ENCODE measurements at places on chromosomes 6 and 20.

- no peak for DNase-seq
These were observed 1.0 kb upstream of the STMND1 start for GRCh38 chr6:17100806-17101205.

DNA sequence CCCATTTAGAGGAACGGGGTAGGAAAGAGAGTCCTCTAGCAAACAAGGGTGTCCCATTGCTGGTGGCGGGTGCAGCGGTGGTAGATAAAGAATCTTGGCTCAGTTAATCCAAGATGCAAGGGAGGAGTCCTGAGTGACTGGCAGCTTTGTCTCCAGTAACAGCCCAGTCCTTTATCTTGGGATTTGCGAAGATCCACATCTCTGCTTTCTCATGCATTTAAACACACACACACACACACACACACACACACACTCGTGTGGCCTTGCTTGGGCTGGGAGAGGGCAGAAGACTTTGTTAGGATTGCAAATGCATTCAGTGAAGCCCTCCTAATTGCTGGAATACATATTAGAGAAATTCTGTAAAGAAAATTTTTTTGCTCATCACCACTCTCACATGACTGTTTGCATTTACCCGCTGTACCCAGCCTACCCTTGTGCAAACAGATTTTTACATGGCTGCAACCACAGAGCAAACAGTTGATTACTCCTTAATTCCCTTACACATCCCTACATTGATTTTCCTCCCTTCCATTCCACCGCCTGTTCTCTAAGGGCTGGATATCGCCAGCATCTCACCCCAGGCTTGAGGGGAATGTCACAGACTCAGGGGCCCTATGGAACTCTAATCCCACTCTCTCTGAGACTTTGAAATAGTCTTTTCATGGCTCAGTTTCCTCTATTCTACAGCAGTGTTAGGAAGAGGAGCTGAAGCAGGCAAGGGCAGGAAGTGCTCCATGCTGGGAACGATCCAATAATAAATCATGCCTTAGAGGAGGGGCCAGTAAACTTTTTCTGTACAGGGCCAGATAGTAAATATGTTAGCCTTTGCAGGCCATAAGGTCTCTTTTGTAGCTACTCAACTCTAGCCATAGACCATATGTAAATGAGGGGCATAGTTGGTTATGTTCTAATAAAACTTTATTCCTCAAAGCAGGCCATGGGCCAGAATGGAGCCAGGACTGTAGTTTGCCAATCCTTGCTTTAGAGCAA, 3.5 kb downstream of the C6orf132 start:
- no peak for DNase-seq

DNA sequence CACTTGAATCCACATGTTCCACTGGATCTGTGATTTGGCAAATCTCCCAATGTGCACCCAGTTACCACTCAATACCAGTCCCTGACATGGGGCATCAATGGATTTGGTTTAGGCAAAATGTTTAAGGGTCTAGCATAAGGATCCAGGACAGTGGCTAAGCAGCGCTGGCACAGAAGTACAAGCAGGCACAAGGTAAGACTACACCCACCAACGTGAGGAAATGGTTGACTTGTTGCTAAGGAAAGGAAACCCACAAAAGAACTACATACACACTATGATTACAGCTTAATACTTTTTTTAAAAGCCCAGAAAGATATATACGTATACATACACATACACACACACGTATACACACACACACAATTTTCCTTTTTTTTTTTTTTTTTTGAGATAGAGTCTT, 79.0 kb downstream of the DNAAF9 start:
- DNase-seq: no peak

GRCh38 chr6:68975064-68975463, 340.0 kb downstream of the ADGRB3 start:
- peak; percentile 33 for DNase-seq

DNA sequence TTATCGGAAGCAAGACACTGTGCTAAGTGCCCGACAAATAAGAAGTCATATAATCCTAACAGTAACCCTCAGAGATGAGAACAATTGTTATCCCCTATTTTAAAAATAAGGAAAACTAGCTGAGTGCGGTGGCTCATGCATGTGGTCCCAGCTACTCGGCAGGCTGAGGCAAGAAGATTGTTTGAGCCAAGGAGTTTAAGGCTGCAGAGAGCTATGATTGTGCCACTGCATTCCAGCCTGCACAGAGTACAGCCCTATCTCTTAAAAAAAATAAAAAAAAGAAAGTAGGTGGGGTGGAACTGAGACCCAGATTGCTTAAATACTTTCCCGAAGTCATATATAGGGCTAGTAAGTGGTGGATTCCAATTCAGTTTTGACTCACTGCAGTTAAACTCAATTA, 84.7 kb downstream of the UST start:
- DNase-seq: no peak

- DNase-seq: no peak
These were observed 1.5 kb upstream of the FAM83D start for GRCh38 chr20:38924718-38925117.

DNA sequence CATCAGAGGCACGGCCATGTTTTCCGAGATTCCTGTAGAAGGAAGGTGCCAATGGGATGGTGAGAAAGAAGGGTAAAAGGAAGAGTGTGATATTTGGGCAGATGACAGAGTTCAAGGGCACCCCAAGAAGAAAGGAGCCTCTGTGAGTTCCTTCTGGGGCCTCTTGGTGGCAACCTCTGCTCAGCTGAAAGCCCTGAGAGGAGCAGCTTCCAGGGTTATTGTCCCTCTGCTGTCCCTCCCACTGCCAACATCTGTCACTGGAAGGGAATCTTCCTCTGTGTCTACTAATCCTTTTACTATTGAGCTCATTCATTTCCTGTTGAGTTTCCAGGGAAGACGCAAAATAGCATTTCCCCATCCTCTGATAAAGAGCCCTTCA, 40.0 kb upstream of the KCNK16 start:
- no peak for DNase-seq

DNA sequence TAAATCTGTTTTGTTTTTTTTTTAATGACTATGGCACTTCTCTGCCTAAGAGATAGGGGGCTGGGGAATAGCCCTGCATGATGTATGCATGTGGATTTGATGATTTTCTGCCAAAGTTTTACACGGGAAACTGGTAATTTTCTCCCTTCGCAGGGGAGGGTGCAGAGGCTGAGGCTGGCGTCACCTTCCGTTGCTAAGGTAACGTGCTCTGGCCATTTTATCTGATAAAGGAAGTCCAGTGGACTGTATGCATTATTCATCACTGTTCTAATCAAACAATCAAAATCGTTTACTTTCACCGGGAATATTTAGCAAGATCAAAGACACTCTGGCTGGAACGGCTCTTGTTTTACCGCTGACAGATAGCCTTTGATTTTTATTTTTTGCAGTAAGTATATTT, 789 bp downstream of the PHACTR1 start:
- no peak for DNase-seq

DNA sequence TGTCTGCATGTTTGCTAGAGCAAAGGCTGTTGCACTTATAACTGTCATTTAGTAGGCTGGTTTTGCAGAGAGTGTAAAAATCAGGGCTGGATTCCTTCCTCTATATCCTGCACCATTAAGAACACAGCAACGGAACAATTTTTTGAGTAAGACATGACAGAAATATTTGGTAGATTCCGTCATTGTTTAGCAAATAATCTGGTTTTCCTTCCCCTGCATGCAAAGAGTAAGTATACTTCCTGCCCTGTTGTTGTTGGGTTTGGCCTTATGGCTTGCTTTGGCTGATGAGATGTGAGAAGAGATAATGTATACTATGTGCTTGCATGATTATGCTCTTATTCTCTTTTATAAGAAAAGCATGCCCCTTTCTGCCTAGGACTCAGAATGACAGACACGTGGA, 23.8 kb downstream of the MANEA start:
- no peak for DNase-seq

DNA sequence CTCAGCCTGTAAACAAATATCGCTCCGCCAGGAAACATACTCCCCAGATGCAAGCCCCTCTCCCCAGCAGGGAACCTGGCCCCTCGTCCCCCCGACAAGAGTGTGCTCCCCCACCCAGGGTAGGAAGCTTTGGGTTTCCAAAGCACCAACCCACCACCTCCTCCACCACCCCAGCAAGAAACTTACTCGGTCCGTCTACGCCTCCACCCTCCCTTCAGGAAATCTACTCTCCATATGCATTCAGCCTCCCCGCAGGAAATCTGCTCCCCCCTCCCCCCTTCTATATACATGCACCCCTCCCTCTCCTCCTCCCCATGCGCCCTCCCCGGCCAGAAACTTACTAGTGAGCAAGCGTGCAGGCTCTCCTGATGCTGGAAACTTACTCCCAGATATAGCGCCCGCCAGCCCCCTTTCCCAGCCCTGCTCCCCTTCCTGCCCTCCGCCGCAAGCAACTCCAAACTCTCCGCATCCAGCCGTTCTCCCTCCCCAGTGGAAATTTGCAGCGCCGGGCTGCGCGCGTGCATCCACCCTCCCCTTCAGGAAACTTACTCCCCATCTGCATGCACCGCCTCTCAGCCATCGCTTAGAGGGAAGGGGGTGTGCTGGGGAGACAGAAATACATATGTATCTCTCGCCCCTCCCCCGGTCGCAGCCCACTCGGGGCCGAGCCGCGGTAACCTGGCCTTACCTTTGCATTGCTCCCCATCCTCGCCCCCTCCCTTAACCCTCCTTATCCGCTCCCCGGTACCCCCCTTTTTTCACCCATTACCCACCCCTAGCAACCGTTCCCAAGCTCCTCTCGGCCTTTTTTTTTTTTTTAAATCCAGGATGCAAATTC, at the start of gene TRERF1:
TRERF1 (minus strand) TSS at position 594 of the 838 bp plus-strand sequence. CDS start 182,336 bp downstream, outside the sequence.
- peak; percentile 91 for DNase-seq

DNA sequence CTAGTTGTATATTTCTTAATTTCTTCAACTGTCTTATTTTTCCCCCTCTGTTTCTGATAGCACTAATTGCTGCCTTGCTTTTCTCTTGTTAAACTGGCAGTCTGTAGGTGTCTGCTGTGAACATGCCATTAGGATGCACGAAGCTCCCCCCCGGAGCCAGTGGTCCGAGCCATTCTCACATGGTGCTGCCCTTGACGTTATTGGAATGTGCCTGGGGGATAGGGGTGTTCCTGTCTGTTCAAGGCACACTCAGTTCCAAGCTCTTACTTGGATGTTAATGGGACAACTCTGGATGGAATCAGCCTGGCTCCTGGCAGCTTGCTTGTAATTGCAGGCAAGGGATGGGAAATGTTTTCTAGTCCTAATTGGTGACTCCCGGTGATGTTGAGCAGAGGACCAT, 68.4 kb downstream of the RREB1 start:
- DNase-seq: no peak

DNA sequence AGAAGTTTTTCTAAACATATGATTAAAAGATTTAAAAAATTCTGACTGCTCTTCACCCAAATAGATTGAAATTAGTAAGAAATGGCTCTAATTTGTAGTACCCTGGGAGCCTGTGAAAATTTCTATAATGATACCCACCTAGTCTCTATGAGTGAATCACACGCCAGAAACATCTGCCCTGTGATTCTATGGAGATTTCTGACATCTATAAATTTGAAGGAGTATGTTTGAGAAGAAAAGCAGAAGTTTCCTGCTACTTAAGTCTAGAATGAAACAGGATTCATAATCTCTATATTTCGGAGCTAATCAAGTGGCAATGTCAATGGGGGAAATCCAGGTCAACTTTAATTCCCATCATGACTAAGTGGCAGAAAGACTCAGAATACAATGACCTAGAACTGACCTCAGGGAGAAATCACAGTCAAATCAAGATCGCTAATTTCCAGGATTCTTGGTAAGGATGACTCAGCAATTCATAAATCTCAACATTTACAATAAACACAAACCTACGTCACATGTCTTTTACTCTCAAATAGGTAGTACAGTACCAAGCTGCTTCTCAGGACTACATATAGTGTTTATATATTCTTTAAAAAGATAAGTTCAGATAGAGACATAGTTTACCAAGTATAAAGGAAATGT, 186.2 kb upstream of the TNFAIP3 start:
- DNase-seq: no peak

- no peak for DNase-seq
These were observed 2.4 kb downstream of the DYNLT1 start for GRCh38 chr6:158642097-158642601.

DNA sequence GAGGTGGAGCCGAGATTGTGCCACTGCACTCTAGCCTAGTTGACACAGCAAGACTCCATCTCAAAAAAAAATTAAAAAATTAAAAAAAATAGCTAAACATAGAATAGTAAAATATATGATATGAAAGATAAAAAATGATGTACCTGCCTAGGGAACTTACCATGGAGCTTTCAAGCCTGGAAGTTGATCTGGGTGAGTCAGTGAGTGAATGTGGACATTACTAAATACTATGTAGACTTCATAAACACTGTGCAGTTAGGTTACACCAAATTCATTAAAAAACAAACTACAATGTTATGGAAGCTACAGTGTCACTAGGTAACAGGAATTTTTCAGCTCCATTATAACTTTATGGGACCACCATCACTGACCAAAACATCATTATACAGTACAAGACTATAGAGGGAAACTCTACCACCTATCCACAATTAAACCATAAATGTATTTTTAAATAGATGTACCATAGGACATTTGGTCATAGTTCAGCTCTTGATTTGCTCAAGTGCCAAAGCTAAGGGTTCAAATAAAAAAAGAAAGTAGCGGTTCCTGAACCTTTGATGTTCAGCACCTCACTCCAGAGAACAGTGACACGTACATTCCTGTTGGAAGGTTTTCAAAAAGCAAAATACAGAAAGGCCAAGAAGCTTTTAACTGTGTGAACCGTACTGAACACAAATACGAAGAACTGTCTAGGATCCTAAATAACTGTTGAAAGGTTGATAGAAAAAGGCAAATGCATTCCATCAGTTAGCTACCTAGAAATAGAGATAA, 52.4 kb upstream of the SPDEF start:
- DNase-seq: no peak

DNA sequence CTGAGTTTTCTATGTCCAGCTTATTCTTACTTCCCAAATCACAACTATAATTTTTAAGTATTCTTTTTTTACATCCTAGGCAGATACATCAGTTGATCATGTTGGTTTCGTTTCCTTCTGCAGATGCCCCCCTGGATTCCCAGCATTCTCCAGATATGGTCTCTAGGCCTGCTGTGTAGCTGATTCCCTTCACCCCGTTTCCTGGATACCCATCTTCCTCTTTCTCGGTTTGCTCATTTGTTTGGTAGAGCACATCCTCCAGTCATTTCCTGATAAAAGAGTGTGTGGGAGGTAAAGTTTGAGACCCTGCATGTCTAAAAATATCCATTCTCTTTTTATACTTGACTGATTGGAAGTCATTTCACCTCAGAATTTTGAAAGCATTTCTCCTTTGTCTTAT, 66.4 kb downstream of the ANKS1A start:
- DNase-seq: no peak

- no peak for DNase-seq
These were observed 144.2 kb upstream of the CENPW start for GRCh38 chr6:126195625-126196236.

GRCh38 chr6:48765352-48765961, 654.5 kb upstream of the PTCHD4 start:
- DNase-seq: peak; percentile 34

- no peak for DNase-seq
These were observed 92.9 kb upstream of the NAA20 start for GRCh38 chr20:19924255-19924654.

DNA sequence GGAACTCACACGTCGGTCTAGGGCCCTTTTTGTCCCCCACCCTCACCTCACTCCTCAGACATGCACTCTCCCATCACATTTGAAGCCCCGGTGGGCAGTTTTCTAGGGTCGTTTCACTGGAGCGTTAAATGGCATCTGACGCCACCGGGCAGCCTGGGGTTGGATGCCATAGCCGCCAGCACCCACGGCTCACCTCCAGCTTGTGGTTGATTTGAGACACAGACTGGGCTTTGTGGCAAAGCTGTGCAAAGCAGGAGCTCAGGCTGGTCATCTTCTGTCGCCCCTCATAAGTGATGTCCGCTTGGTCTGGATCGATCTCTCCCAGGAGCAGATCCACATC, 530 bp downstream of the GOPC start:
- DNase-seq: no peak

Data from right hindlimb (tissue), 1 donor.